Activated CD4-positive, alpha-beta T cell treated with anti-CD3 and anti-CD28 coated beads, Interleukin-2, amount 50 U/mL, for 24 hours (primary cell): ENCODE measurements at places on chromosomes 5 and 9.

- DNase-seq = no peak
Measured at GRCh38 chr9:68705531-68706362, 707 bp downstream of the PIP5K1B start.

- DNase-seq = no peak
Measured at GRCh38 chr5:57491369-57491965, 8.9 kb upstream of the ACTBL2 start.

DNA sequence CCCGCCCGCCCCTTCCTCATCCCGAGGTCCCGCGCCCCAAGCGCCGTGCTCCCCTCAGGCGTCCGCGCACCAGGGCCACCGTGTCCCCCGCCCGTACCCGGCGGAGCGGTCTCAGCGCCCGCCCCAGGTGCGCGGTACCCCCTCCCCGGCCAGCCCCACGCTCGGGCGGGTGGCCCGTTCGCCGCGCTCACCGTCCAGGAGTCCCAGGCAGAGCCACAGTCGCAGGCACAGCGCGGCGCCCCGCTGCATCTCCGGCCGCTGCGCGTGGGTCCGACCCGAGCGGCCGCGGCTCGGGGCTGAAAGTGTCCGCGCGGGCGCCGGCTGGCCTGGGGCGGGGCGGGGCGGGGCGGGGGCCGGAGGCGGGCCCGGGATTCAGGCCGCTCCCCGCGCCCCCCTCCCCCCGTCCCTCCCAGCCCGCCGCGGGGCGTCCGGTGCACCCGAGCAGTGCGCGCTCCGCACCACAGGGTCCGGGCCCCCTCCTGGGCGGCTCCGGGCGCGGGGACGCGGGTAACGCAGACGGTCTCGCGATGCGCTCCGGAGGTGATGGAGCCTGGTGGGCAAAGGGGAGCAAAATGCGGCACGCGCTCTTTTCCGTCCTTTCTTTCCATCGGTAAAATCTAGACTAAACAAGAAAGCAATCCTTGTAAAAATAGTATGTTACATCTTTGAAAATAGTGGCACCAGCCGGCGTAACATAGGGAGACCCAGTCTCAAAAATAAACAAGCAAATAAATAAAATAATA, at the start of gene FLT4:
Gene FLT4 (minus strand): TSS at position 304 of the 743 bp plus-strand sequence. CDS start 55 bp downstream, at position 249.
- DNase-seq = no peak

GRCh38 chr9:74960561-74960960, 7.8 kb upstream of the C9orf40 start:
- no peak for DNase-seq

GRCh38 chr9:18077941-18078678, 395.8 kb upstream of the ADAMTSL1 start:
- no peak for DNase-seq

DNA sequence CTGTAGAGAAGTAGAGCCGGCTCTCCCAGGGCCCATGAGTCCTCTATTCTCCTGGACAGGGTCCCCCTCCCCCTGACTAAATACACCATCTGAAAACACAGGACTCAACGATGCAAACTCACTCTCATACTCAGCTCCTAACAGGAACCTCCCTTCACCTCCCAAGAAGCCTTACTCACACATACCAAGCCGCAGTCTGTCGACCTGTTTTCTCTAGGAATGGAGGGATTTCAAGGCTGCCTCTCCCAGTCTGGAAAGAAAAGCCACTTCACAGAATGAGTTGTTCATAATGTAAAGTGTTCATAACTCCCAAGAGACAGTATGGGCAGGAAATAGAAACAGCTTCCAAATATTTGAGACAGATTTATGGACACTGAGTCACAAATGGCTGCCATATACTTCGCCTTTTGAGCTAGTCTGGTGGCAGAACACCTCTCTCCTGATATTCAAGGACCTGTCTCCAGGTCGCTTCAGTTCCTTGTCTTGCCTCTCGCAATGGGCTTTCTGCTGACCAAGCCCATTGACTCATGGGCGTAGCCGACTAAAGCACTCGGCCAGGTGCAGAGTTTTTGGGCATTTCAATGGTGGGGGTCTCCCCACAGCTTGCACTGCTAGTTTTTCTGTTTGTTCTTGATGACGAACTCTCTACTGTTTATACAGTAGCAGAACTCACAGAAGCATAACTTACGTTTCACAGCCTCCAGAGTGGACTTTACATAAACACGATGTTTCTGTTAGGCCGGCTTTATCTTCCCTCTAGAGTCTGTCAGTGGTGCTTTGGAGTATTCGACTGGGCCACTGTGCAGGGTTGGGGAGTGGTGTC, 25.0 kb upstream of the IL17B start:
- DNase-seq = no peak

DNA sequence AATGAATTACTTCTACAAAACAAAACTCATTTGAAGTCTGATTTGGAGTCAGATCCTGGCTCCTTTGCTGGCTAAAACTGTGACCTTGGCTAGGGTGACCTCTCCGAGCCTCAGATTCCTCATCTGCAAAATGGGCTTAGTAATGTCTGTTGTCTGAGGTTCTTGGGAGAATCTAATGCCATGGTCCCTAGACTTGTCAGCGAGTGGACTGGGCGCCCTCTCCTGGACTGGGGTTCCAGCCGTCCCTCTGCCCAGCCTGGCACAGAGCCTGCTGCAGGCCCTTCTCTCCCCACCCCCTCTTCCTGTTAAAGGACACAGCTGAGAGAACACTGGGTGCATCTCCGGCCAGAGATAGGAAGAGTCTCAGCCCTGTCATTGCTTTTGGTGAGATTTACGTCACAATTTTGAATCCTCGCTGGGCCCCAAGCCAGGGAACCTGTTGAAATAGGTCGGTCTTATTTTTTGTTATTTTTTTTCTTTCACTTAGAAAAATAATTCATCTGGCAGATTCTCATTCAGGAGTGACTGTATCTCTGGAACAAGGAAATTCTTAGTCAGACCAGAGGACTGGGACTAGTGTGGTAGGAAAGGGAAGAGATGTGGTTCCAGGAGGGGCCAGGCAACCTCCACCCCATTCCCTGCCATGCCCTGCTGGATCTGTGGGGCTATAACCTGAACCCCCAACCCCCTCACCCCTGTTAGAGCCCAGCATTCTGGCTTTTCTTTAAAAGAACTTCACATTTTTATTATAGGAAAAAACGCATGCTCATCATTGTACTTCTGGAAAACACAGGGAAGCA, 48.2 kb upstream of the RPL26L1 start:
- DNase-seq = no peak

GRCh38 chr9:110109333-110110092, 98.4 kb downstream of the C9orf152 start:
- DNase-seq = no peak

DNA sequence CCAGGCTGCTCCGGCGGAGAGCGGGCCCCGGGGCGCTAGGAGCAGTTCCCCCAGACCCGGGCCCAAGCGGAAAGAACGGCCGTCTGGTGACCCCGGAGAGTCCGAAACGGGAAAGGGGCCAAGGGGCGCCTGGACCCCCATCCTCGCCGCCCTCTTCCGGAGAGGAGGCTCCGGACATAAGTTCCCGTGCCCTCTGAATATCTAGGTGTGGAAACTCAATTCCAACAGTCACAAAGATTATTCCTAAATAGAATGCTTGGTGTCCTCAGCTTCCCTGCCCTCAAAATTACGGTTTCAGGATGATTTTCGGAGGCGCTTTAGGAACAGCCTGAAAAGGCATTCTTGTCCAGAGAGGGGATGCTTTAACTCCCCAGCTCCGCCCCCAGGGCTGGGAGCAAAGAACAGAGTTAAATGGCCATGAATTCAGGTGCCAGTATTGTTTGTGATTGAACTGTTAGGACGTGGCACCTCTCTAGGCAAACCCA, 681 bp upstream of the LHFPL2 start:
- DNase-seq = no peak

GRCh38 chr9:126790561-126790960, 14.3 kb upstream of the ZBTB43 start:
- no peak for DNase-seq

GRCh38 chr9:134285215-134285845, 40.9 kb upstream of the RXRA start:
- DNase-seq = no peak

GRCh38 chr5:130055572-130055971, 151.3 kb downstream of the CHSY3 start:
- no peak for DNase-seq
